NCI-H1105 (cell line): ENCODE measurements at places on chromosomes 12 and 14.

GRCh38 chr14:70183991-70184390 is 4.8 kb downstream of the SLC8A3 start:
- no peak for DNase-seq

DNA sequence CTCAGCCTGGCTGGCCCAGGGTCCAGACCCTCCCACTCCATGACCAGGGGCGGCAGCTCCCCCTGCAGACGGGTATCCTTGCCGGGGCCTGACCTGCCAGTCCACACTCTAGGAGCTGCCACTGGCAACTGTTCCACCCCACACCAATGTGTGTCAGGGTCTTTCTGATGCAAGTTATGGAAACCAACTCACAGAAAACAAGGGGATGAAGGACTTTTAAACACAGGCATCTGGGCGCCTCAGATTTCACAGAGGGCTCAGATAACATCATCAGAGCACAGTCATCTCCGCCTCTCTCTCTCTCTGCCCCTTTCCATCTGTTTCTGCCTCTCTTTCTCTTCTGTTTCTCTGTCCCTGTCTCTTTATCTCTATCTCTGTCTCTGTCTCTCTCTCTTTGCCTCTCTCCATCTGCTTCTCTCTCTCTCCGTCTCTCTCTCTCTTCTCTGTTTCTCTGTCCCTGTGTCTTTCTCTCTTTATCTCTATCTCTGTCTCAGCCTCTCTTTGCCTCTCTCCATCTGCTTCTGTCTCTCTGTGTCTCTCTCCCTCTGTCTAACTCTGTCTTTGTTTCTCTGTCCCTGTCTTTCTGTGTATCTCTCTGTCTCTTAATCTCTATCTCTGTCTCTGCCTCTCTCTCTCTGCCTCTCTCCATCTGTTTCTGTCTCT is 67.4 kb upstream of the FBRSL1 start:
- no peak for DNase-seq

GRCh38 chr12:113043240-113043639 is 13.3 kb upstream of the DTX1 start:
- no peak for DNase-seq

GRCh38 chr12:20050221-20050620 is 318.1 kb upstream of the PDE3A start:
- no peak for DNase-seq

DNA sequence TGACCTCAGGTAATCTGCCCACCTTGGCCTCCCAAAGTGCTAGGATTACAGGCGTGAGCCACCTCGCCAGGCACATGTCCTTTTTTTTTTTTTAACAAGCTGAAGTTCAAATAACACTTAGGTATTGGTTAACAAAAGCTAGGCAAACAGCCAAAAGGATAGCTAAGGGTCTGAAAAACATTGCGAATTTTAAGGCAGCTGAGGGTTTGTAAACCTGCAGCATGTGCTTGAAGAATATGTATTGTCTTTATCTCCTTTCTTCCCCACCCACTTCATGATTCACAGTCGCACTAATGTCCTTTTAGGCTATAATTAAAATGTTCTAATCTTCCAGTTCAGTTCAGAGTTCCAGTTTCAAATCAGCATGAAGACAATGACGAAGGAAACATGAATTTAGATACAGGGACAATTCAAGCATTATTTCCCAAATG is 30.1 kb upstream of the CERS5 start:
- DNase-seq: no peak

GRCh38 chr12:56683-57346 is 9.8 kb upstream of the IQSEC3 start:
- no peak for DNase-seq

GRCh38 chr12:75883241-75883640 is 148.3 kb downstream of the PHLDA1 start:
- no peak for DNase-seq

DNA sequence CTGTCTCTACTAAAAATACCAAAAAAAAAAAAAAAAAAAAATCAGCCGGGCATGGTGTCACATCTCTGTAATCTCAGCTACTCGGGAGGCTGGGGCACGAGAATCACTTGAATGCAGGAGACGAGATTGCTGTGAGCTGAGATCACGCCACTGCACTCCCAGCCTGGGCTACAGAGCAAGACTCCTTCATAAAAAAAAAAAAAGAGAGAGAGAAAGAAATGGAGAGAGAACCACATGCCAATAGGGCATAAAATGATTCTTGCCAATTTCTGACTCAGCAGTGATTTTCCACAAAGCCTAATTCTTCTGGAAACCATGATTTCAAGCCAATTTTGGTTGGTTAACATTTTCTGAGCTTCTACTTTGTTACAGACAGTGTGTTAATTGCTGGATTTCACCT is 250.4 kb upstream of the SEL1L start:
- DNase-seq: no peak

- DNase-seq: no peak
Observed at GRCh38 chr12:98758331-98758730, 113.2 kb downstream of the APAF1 start.

DNA sequence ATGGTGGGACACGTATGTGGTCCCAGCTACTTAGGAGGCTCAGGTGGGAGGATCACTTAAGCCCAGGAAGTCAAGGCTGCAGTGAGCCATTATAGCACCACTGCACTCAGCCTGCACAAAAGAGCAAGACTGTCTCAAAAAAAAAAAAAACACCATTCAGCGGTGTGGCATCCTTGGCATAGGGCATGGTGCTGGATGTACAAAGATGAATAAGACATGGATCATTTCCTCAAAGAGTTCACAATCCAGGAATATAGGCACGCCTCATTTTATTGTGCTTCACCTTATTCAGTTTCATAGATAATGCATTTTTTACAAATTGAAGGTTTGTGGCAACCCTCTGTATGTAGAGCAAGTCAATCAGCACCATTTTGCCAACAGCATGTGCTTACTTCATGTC is 6.4 kb downstream of the CINP start:
- no peak for DNase-seq

DNA sequence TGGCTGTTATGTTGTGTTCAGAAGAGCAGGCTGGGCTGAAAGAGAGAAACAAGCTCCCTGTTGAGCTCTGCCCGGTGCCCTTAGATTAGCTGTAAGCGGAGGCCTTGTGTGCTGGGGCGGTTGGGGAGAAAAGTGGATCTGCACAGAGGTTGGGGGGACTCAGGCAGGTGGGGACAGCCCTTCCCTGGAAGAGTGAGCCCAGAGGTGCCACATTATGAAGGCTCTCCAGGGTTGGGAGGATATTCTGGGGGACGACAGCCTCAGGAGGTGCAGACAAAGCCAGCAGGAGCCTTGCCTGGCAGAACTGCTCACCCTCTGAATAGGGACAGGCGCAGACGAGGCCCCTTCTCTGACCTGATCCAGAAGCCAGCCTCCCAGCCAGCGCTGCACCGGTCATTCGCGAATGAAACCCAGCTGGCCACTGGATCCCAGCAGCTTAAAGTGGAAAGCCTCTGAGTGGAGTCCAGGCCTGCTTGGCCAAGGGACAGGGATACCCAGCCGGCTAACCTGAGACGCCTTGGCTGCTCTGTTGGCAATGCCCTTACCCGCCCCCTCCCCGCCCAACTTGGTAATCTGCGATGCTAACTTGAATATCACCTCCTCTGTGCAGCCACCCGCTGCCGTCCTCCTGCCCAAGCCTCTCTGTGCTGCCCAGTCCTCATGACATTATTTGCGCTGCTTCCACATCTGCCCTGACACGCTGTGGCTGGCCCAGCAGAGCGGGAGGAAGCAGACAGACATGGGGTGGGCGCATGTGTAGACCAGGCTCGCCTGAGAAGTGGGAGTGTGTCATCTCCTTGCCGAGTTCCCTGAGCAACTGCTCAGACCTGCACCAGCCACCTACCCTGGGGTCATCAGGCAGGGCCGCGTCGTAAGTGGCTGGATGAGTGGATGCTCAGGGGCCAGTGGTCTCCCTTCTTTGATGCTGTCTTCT is 5.6 kb downstream of the HIP1R start:
- DNase-seq: no peak

GRCh38 chr12:7747246-7747645 is at the start of gene CLEC4C:
CLEC4C (minus strand) TSS chr12:7747375; CDS start chr12:7747348, 27 bp downstream.
- no peak for DNase-seq

DNA sequence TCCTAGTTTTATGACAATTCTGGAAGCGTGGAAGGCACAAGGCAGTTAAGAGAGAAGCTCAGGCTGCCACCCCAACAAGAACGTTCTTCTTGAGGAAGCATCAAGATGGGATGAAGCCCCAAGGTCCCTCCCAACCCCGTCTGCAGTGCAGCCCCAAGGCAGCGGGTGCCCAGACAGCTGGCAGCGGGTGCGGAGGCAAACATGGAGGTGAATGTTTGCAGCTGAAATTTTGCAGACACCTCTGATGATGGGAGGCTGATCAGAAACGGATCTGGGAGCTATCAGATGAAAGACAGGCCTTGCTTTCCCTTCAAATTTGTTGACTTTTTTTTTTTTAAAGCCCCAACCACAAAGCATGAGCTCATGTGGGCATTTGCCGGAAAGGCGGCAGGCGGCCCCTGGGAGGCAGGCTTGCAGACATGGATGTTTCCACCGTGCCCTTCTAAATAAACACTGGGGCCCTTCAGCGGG is 230.7 kb upstream of the RTL1 start:
- DNase-seq: no peak

GRCh38 chr14:42961509-42961908 is 1354.8 kb downstream of the LRFN5 start:
- DNase-seq: no peak

GRCh38 chr14:51845811-51846210 is 14.6 kb upstream of the GNG2 start:
- no peak for DNase-seq
